ENCODE measurements at places on chromosomes 6 and 20.

- no peak for DNase-seq
These were observed 9.6 kb downstream of the DSTN start for GRCh38 chr20:17579369-17580039.

- DNase-seq = no peak
These were observed 517.0 kb upstream of the CITED2 start for GRCh38 chr6:139891471-139891870.

- no peak for DNase-seq
These were observed 113.7 kb upstream of the FAM184A start for GRCh38 chr6:119192200-119192599.

DNA sequence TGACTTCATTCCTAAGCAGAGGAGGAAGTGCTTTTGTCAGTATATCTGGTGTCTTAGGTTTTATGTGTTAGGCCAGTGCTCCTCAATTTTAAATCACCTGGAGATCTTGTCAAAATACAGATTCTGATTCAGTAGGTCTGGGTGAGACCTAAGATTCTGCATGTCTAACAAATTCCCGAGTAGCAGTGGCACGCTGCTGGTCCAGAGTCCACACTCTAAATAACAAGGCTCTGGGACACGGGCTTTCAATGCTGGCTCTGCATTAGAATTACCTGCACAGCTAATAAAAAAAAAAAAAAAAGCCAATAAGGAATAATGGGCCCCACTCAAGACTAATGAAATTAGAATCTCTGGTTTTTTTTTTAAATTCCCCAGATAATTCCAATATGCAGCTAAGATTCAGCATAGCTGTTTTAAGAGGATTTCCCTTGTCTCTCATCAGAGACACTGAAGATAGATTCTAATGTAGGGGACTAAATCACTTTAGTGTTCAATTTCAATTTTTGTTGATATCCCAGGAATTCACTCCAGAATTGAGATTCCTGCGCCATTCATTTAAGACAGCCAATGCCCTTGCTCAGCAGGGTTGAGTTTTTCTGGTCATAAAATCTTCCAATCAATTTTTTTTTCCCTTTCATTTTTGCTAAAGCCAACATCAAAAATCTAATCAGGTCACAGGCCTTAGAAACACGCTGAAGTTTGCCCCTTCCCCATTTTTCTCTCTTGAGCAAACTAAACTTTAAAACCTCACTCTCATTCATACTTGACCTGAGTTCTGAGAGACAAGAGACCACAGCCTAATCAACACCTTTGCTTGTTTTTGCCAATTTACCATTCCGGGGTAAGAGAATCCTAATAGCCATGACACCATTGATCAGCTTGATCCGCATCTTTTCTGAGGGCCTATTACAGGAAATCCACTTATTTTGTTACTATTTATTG lies 2.4 kb downstream of the TDP2 start:
- DNase-seq = no peak

- DNase-seq = no peak
These were observed 75.2 kb upstream of the CDH4 start for GRCh38 chr20:61176874-61177273.

DNA sequence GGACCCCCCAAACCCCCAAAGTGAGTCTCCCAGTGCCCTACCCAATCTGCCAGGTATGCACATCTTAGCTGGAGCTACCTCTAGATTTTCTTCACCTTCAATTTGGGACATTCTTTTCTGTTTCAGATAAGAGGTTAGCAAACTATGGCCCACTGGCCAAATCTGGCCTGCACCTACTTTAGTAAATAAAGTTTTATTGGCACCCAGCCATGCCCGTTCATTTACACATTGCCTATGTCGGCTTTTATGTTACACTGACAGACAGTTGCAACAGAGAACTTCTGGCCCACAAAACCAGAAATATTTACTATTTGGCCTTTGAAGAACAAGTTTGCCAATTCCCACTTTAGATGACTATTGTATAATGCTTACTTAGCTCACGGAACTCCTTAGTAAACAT lies 55.9 kb upstream of the STX16 start:
- DNase-seq = no peak

- no peak for DNase-seq
These were observed 63.1 kb downstream of the ATXN1 start for GRCh38 chr6:16698162-16698533.

GRCh38 chr20:7817286-7817685 lies 123.0 kb downstream of the HAO1 start:
- DNase-seq = no peak

DNA sequence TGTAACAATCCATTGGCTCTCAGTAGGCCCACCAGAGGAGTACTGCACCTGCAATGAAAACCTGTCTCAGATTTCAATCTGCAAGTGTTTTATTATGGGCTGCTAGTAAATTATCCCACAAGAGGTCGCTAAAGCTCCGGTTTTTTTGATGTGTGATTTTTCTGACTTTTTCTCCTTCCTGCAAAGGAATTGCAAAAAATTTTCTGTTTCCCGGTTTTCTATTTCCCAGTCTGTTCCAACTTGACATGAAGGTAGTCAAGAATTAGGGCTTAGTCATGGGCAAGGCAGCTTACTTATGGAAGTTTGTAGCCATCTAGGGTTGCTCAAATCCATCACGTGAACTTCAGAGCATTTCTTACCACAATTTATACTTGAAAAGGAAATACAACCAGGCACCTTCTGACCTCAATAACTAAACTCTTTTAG lies 38.5 kb upstream of the AHI1 start:
- DNase-seq = peak; percentile 86

DNA sequence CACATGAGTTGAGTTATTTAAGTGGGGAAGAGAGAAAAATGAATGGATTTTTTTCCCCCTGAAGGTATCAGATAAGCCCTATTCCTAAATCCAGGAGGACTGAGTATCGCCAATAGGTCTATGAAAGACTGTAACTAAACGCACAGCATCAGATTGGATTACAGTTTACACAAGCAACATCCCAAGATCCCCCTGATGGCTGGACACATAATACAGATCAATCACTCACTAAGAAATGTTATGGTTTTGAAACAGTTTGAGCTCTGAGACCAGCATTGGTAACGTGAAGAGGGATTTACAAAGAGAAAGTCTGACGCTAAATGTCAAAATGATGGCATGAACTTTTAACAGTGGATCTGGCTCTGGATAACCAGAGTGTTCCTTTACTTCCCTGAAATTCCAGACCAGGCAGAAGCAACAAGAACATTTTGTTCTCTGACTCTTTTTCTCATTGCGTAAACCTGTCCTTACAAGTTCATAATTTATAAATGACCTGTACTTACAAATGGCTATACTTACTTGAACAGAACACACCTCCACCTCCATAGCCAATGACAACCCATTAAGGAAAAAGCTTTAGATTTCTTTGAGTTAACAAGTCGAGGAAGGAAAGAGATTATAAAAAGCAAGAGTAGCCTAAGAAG lies 131.8 kb upstream of the BEND3 start:
- DNase-seq = no peak

DNA sequence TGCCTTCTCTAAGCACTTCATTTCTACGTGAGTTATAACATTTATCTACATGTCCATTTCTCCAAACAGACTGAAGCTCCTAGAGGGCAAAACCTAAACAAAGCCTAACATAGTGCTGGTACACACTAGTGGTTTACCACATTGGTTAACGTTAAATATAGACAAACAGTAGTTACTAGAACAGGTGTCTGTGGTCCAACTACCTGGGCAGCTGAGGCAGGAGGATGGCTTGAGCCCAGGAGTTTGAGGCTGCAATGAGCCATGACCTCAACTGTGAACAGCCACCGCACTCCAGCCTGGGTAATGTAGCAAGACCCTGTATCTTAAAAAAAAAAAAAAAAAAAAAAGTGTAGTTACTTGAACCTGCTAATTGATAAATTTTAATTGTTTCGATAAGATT lies 26.5 kb downstream of the PTPRK start:
- DNase-seq = no peak

DNA sequence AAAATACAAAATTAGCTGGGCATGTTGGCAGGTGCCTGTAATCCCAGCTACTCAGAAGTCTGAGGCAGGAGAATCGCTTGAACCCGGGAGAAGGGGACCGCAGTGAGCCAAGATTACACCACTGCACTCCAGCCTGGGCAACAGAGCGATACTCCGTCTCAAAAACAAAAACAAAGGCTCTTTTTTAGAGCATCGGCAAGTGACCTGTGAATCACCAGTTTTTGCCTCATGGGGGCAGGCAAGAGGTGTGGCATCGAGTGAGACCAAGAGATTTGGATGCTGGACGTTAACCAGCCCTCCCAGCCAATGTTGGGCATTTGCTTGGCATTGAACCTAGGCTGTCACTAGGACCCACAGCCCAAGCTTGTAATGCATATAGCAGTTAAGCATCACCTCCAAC lies 14.6 kb upstream of the CDK5RAP1 start:
- DNase-seq = peak; percentile 60

GRCh38 chr20:44400970-44401769 lies 45.7 kb downstream of the HNF4A start:
- no peak for DNase-seq

DNA sequence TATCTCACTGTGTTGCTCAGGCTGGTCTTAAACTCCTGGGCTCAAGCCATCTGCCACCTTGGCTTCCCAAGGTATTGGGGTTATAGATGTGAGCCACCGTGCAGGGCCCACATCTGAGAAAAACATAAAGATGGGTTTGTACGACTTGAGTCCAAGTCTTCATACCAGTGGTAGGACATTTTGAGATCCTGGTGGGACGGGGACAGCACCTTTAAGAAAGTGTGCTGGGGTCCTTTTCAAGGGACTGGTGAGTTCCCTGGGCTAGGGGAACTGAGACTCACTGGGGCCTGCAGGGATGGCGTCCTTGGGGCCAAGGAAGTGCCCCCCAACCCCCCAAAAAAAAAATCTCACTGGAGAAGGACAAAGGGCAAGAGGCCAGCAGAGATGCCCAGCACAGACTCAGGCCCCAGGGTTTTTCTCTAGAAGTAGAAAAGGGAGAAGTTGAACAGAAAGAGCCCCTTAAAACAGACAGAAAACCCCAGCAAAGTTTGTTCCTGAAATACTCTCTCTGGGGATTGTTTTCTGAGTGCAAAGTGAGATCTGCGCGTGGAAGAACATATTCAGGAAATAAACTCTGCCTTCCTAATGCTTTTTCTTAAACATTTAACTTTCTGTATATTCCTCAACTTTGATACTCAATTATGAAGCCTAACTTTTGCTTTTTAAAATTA lies 10.7 kb downstream of the OSBPL2 start:
- DNase-seq = no peak

DNA sequence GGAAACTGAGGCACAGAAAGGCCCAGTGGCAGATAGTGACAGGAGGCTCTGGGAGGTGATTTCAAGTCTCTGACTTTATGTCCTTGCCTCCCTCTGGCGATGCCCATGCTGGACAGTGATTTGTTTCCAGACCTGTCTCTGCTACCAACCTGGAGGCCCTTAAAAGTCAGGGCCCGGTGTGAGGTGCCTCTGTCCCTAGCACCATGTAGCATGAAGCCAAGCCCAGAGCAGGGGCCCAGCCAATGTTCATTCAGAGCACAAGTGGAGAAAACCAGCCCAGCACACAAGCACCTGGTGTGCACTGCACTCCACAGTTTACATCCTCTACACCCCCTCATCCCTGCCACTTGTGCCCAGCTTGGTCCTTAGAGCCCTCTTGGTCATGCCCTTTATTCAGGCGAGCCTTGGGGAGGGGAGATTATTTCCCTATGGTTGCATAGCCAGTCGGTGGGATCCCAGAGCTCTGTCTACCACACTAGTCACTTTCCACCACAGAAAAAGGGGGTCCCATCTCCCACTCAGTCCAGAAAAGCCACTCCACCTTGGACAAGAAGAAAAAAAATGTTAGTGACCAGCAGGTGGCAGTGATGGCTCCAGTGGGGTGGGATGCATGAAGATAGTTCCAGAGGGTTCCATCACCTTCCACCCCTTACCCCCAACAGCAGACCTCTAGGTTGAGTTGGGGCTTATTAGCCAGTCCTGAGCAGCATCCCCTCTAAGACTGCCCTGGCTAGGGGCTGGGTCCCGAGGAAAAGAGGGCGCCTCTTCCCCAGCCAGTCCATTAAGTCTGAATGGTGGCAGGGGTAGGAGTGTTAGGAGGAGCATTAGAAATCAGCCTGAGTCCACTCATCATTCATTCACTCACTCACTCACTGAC lies 30.9 kb downstream of the KIAA1755 start:
- DNase-seq = peak; percentile 57

GRCh38 chr6:39357998-39358686 lies 35.6 kb upstream of the KCNK16 start:
- DNase-seq = peak; percentile 60
